ENCODE measurements at places on chromosomes 5 and 9.
A peak's percentile ranks its signal among the peaks of the same experiment; 100 is the strongest.

DNA sequence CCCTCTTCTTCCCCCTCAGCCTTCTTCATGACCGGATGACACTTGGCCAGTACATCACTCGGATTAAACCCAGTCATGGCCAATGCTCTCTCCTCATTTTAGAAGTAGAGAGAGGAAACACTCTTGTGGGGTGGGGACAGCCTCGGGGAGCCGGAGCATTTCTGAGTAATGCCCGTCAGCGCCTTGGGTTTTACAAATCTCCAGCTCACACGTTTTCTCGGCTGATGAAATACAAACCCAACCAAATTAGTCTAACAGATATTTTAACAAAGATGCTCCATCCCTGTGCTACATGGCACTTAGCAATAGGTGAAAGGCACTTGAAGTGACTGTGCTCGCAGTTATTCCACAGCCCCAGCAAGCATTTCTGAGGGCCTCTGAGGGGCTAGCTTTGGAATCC, 51.7 kb downstream of the ZNF366 start:
- DNase-seq = no peak
- H3K36me3 ChIP-seq = no peaks in the 10 kb centered on the region
- no peaks in the 10 kb centered on the region for H3K4me1 ChIP-seq
- H3K4me3 ChIP-seq = no peak overlapping the region
- H3K27ac ChIP-seq = no peak overlapping the region

DNA sequence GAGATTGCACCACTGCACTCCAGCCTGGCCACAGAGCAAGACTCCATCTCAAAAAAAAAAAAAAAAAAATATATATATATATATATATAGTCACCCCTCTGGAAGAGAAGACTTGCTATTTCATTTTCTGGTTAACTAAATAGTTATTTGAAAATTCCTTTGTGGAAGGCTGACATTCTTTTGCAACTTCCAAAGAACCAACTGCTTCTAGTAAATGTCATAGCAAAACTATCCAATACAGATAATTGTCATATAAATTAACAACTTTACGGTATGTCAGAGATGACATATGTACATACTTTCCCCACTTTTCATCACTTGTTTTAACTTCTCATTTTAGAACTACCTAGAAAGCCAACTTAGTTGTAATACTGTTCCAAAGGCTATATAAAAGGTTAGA, 50.9 kb downstream of the PRUNE2 start:
- DNase-seq = no peak
- H3K4me1 ChIP-seq = no peaks in the 10 kb centered on the region
- H3K36me3 ChIP-seq = no peaks in the 10 kb centered on the region
- H3K27ac ChIP-seq = no peak overlapping the region
- no peak overlapping the region for H3K4me3 ChIP-seq
- H3K27me3 ChIP-seq = peaks cover 3% of the 10 kb centered on the region

GRCh38 chr9:132878695-132879456, at the start of gene SPACA9:
Gene SPACA9 (plus strand): TSS chr9:132878898. CDS start chr9:132883948, 5,050 bp downstream.
- peak within 1 kb of the TSS; percentile 74 for H3K4me3 ChIP-seq
- no peak within 1 kb of the TSS for H3K27ac ChIP-seq
- peak; percentile 24 for DNase-seq
- no peaks in the 10 kb centered on the region for H3K27me3 ChIP-seq

- H3K4me1 ChIP-seq = no peaks in the 10 kb centered on the region
- H3K27me3 ChIP-seq = no peaks in the 10 kb centered on the region
- no peaks in the 10 kb centered on the region for H3K36me3 ChIP-seq
- no peak for DNase-seq
- no peak overlapping the region for H3K4me3 ChIP-seq
Measured at GRCh38 chr5:135446615-135447014, 533 bp downstream of the DCANP1 start.

GRCh38 chr5:179205277-179205676, 140.0 kb downstream of the ADAMTS2 start:
- no peak overlapping the region for H3K4me3 ChIP-seq
- H3K27ac ChIP-seq = no peak overlapping the region
- no peaks in the 10 kb centered on the region for H3K4me1 ChIP-seq

GRCh38 chr9:34899535-34900158, 58.4 kb upstream of the PHF24 start:
- no peak overlapping the region for H3K27ac ChIP-seq
- no peaks in the 10 kb centered on the region for H3K4me1 ChIP-seq
- H3K4me3 ChIP-seq = no peak overlapping the region
- H3K36me3 ChIP-seq = no peaks in the 10 kb centered on the region

DNA sequence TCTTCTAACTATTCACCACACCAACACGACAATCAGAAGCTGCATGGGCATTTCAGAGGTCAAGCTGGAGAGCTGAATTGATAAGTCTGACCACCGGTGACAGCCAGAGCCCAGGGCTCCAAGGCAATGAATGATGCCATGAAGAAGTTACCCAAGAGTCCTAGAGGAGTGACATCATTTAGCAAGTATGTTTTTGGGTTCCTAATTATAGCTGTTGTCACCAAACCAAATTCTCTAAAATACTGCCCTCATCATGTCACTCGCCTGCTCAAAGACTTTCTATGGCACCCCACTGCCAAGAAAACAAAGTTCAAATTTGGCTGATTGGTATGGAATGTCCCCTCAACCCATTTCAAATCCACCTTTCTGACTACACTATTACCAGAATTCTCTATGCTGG, 235.1 kb downstream of the SPOCK1 start:
- no peak overlapping the region for H3K27ac ChIP-seq
- H3K4me3 ChIP-seq = no peak overlapping the region
- no peaks in the 10 kb centered on the region for H3K36me3 ChIP-seq
- no peaks in the 10 kb centered on the region for H3K4me1 ChIP-seq
- peaks cover 11% of the 10 kb centered on the region for H3K27me3 ChIP-seq
- DNase-seq = no peak

DNA sequence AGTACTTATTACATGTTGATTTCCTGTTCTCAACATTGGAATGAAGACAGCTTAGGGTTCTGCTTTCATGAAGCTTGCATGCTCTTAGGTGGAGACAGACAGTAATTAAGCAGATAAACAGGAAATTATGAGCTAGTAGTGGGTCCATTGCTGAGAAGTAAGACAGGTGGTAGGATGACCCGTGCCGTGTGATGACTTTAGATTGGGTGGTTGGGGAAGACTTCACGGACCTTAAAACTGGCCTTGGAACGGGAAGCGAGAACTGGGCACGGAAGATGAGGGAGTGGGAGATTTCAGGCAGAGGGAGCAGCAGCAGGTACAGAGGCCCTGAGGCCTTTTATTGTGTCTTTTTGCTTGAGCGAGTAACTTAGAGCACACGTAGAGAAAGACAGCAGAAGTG, 27.2 kb downstream of the ABL1 start:
- no peak overlapping the region for H3K4me3 ChIP-seq
- H3K27me3 ChIP-seq = no peaks in the 10 kb centered on the region
- no peak for DNase-seq
- no peaks in the 10 kb centered on the region for H3K4me1 ChIP-seq

DNA sequence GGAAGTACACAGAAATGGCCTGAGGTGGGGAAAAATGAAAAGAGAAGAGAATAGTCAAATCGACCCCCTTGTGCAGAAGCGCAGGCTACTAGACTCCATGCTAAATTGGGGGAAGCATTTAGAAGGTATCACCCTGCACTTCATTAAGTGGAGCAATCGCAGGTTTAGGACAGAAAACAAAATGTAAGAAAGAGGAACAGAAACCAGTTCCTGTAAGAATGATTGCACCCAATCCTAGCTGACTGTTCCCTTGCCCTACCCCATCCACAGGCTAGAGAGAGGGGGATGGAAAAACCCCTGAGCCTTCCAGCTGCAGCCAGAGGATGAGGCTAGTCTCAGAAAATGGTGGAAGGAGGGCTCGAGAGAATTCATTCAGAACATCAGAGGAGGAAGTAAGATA, 23.9 kb upstream of the PPP1R2B start:
- H3K36me3 ChIP-seq = no peaks in the 10 kb centered on the region
- no peak overlapping the region for H3K4me3 ChIP-seq

- H3K4me3 ChIP-seq = no peak overlapping the region
- no peak overlapping the region for H3K27ac ChIP-seq
- no peaks in the 10 kb centered on the region for H3K36me3 ChIP-seq
- peaks cover 11% of the 10 kb centered on the region for H3K4me1 ChIP-seq
Measured at GRCh38 chr9:69899491-69899890, 78.9 kb downstream of the CFAP95 start.

DNA sequence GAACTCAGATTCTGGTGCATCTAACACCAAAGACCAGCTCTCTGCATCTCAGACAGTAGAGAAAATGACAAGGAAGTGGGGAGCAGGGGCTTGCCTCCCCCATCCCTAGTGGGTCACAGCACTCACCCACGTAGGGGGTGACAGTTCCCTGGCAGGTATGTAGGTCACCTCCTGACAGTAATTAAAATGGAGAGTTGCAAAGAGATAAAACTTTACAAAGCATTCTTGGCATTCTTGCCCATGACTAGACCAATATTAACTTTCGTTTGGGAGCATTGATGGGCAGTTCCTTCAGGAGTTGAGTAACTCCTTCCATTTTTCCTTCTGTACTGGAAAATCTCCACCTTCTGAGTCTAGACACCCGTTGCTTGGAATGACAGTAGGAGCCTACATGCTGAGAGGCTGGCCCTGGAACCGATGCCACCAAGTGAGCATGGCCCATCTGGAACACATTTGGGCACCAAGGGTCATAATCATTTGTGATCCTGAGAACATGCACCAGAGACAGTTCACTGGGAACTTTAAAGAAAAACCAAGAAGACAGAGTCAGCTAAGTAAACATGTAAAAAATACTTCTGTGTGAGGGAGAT, 81.5 kb upstream of the MSX2 start:
- H3K4me3 ChIP-seq = no peak overlapping the region
- no peak for DNase-seq
- no peak overlapping the region for H3K27ac ChIP-seq
- no peaks in the 10 kb centered on the region for H3K36me3 ChIP-seq
- H3K4me1 ChIP-seq = no peaks in the 10 kb centered on the region
- peaks cover 2% of the 10 kb centered on the region for H3K27me3 ChIP-seq

Measured in activated naive CD4-positive, alpha-beta T cell treated with anti-CD3 and anti-CD28 coated beads for 36 hours (primary cell).